ENCODE measurements at places on chromosomes 5 and 9.

- no peak for DNase-seq
Measured at GRCh38 chr9:116942593-116943061, 255.5 kb downstream of the TRIM32 start.

DNA sequence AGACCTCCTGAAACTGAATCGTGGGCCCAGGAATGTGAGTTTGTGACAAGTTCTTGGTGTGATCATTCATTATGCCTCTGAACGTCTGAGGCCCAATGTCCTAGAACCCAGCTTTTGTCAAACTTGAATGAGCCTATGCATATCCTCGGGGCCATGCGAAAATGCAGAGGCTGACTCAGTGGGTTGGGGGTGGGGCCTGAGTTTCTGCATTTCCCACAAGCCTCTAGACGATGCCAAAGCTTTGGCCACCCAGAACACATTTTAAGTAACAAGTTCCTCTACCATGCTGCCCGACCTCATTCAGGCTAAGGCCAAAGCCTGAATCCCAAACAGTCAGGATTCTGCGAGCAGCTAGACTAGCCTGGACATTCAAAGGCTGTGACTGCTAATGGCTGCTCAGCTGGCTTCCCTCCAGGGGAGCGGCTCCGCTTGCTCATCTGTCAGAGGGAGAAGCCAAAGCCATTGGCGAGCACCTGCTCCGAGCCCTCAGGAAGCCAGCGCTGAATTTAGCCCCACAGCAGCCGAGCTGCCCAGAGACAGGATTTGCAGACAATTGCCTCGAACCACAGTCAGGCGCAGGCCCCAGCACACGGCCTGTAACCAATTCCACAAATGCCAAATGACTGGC is 177.5 kb downstream of the ZDHHC21 start:
- no peak for DNase-seq

- DNase-seq, result no peak
Measured at GRCh38 chr5:145801195-145801594, 33.9 kb downstream of the PRELID2 start.

DNA sequence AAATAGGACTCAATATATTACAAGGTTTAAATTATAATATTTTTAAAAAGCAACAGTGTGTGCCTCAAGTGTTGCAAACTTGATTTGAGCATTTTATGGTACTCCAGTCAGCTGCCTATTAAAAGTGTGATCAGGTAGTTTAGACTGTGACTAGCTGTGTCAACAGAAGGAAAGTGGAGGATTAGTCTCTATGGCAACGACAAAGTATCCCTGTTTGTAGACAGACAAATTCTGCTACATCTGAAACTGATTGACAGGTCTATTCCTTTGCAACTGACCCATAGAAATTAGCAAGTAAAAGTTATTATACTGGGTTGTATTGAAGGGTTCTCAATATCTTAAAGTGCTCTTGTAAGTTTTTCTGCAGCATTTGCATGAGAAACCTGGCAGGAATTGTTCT is 249.8 kb upstream of the ARRDC3 start:
- no peak for DNase-seq

DNA sequence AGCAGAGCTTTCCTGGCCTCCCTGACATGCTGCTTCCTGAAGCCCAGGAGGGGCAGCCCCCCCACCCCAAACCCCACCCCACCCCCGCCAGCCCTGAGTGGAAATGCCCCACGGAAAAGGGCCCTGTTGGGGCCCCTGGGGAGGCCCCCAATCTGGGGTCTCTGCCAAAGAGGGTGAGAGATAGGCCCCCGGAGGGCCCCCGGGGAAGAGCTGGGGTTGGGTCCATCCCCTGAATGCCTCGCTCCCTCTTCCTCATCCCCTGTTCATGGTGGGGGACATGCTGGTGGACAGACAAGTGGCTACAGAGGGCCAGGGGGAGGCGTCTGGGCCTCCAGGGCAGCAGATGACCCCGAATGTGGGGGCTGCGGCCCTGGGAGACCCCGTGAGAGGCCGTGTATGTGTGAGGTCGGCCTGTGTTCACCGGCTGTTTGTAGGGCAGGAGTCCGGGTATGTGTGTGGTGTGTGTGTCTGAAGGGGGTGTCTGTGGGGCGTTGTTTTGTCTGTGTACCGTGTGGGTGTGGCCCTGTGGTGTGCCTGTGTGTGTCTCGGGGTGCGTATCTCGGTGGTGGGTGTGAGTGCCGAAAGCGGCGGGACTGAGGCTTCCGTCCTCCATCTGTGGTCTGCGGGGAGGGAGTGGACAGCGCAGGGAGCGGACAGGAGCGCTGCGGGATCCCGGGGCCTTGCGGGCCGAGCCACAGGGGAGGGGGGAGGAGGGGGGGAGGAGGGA is 11.3 kb downstream of the C9orf50 start:
- no peak for DNase-seq

- no peak for DNase-seq
Measured at GRCh38 chr9:97717866-97718265, 20.7 kb upstream of the XPA start.

GRCh38 chr9:101342595-101342994 is 42.2 kb downstream of the BAAT start:
- DNase-seq, result no peak

DNA sequence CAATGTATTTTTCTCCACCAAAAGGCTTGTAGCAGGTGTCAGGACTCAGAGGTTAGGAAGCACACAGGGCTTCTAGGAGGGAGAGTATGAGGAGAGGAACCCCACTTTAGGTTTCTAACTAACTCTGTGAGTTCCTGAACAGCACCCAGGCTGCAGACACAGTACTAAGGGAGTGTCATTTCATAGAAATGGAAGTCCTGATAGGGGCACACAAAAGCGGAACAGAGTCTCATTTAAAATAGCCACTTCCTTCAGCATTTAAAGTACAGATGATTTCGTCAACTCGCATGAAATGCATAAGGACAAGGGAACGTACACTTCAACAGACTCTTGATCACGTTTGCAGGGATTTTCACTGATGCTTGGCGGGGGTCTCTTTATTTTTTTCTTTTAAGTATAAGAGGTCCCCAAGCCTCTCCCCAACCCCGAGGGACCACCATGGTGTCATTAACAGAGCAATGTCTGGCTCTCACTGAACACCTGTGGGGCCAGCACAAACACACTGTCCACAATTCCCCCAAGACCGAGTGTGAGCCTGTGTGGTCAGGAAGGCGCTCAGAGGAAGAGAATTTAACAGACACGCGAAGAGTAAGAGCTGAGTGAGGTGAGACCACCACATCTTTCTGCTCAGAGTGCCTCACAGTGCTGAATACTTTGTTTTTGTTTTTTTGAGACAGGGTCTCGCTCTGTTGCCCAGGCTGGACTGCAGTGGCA is 82.3 kb downstream of the SECISBP2 start:
- no peak for DNase-seq

GRCh38 chr5:122295138-122295537 is 16.9 kb upstream of the SNCAIP start:
- DNase-seq, result no peak

- no peak for DNase-seq
Measured at GRCh38 chr5:9557696-9558095, 11.8 kb upstream of the SEMA5A start.

DNA sequence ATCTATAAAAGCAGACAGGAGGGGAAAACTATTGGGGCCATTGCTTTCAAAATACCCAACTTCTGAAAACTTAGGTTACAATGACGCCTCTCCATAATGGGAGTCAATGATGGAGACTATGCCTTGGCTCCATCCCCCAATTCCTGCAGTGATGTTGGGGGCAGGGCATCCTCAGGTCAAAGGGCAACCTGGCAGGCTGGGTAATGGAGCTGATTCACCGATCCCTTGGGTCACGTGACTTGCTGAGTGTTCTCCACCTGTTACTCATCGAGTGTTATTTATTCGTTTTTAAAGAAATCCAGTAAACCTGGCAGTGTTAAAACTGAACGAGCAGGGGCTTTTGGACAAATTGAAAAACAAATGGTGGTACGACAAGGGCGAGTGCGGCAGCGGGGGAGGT is 244.4 kb downstream of the FAM114A2 start:
- no peak for DNase-seq

- no peak for DNase-seq
Measured at GRCh38 chr9:5336688-5337087, 3.0 kb downstream of the RLN1 start.

GRCh38 chr5:132229236-132229635 is 1.6 kb upstream of the P4HA2 start:
- DNase-seq, result no peak

GRCh38 chr5:167255926-167256325 is 1035.5 kb upstream of the WWC1 start:
- peak; percentile 46 for DNase-seq

GRCh38 chr5:68757626-68758212 is 336.1 kb upstream of the SLC30A5 start:
- DNase-seq, result no peak

DNA sequence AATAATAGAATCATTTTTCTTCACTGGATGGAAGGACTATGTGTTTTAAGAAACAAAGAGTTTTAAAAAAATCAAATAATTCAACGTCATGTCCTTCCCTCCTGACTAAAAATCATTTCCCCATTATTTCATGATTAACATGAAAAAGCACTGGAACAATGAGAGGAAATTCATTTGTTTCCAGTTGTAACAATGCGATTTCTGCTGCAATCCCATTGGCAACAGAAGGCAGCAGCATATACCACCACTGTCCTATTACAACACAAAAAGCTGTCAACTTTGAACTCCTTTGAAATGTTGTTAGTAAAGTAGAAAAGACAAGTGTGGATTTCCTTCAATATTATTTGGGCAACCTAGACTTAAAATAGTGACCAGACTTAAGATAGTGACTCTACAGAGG is 3.1 kb downstream of the C5orf63 start:
- DNase-seq, result no peak

DNA sequence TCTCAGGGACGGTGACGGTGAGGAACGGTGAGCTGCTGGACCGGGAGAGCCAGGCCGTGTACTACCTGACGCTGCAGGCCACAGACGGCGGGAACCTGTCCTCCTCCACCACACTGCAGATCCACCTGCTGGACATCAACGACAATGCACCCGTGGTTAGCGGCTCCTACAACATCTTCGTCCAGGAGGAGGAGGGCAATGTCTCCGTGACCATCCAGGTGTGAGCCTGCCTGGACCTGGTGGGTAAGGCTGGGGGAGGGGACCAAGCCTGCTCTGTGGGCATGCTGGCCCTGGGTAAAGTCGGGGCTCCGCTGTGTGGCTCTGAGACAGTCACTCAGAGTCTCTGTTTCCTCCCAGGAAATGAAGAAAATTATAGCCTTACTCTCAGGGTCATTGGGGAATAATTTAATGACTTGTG is 29.3 kb downstream of the CDHR2 start:
- DNase-seq, result no peak

GRCh38 chr9:99430301-99430700 is 208.2 kb downstream of the SEC61B start:
- DNase-seq, result no peak

GRCh38 chr5:95347506-95348120 is 43.6 kb upstream of the FAM81B start:
- DNase-seq, result peak; percentile 13

DNA sequence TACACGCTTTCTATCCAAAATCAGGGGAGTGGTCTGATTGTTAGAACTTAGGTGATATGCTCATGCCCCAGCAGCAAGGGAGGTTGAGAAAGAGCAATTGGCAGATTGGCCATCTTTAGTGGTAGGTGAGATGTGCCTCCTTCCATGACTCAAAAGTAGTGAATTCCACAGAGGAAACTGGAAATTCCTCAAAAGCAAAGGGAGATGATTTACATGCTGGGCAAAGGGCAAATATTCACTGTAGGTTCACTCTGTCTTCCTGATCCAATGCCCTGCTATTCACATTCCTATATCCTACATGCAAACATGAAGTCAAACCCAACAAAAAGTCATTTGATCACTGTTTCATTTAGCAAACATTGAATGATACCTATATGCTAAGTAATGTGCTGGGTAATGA is 130.1 kb upstream of the ZNF608 start:
- DNase-seq, result no peak

GRCh38 chr5:65020492-65020891 is 251.8 kb downstream of the CWC27 start:
- no peak for DNase-seq

GRCh38 chr5:75465480-75465879 is 45.9 kb downstream of the CERT1 start:
- DNase-seq, result no peak

DNA sequence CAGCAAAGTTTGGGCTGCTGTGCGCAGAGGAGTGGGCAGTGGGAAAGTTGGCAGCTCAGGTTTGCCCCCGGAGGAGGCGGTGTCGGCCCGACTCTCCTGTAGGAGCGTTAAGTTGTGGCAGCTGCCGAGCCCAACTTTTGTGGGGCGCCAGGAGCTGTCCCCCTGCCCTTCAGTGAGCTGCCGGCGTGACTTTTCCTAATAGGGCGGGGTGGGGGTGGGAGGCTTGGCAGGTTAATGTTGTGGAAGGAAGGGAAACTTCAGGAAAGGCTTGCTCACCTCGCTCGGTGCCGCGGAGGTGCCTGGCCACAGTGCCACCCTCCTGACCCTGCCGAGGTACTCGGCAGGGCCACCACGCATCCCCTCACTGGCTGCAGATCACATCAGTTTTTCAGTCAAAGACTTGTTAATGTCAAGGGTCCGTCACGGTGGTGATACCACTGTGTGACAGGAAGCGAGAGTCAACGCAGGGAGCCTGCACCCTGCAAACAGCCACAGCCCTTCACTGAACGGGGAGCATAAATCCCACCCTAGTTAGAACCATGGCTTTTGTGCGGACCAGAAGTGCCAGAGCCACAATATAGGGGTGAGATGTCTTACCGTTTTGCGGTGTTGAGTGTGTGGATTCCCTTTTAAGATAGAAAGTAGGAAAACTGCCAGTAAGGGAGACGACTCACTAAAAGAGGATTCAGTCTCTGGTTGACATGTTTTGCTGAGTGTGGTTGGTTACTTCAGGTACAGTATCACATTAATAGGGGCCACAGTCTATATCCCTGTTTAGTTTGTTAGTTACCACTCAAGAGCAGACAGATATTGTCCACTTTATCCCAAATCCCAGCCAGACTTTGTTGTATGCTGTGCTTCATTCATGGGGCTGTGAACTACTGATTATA is 796 bp downstream of the LNPEP start:
- peak; percentile 56 for DNase-seq

- no peak for DNase-seq
Measured at GRCh38 chr9:131616983-131617604, 71.8 kb downstream of the PRRT1B start.

DNA sequence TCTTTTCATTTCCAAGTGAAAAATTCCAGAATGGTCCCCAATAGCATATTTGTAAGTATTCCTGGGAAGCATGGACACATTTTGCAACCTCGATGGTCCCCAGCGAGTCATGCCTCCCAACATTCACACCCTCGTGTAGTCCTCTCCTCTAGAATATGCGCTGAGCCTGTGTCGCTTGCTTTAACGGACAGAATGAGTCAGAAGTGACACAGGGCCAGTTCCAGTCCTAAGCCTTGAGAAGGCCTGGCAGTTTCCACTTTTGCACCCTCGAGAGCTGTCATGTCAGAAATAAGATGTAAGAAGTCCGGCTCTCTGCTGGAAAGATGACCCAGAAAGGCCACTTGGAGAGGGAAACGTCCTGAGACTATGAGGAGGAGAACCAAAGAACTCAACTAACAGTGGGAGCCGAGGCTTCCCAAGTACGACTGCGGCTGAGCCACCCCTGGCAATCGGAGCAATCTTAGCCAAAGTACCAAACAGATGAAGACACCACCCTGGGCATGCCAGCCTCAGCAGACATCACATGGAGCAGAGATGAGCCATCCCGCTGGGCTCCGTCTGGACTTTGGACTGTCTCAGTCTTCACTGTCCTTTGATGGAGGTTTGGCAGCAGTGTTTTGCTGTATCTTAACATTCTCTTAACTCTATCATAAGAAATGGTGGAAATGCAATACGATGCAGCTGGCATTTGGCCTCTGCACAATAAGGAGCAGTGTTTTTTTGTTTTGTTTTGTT is 42.6 kb upstream of the GFPT2 start:
- no peak for DNase-seq

All from anterior cingulate cortex (tissue), 58 donors.